AG04450 (cell line): ENCODE measurements at places on chromosomes 11 and 22.

- no peak for DNase-seq
Observed at GRCh38 chr11:66470015-66470414, 3.3 kb downstream of the PELI3 start.

- DNase-seq: no peak
Observed at GRCh38 chr22:29302681-29303465, 3.6 kb upstream of the GAS2L1 start.

DNA sequence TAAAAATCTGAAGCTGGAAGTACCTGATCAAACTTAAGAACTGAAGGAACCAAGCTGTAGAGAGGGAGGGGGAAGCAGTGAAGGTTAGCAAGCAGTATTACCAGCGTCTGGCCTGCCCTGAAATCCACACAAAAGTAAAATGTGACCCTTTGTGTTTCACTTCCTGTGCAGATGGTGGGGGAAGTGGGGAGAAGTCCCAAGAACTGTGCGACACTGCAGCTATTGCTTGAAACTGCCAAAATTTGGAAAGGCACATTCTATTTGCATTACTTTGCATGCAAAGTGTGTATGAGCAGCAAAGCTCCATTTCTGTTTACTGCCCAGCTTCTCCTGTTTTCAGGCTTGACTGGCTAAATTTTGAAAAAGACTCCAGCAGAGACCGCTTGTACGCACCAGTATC lies 72.1 kb upstream of the BMAL1 start:
- DNase-seq: no peak

- no peak for DNase-seq
Observed at GRCh38 chr11:117337076-117337475, 9.4 kb downstream of the CEP164 start.

DNA sequence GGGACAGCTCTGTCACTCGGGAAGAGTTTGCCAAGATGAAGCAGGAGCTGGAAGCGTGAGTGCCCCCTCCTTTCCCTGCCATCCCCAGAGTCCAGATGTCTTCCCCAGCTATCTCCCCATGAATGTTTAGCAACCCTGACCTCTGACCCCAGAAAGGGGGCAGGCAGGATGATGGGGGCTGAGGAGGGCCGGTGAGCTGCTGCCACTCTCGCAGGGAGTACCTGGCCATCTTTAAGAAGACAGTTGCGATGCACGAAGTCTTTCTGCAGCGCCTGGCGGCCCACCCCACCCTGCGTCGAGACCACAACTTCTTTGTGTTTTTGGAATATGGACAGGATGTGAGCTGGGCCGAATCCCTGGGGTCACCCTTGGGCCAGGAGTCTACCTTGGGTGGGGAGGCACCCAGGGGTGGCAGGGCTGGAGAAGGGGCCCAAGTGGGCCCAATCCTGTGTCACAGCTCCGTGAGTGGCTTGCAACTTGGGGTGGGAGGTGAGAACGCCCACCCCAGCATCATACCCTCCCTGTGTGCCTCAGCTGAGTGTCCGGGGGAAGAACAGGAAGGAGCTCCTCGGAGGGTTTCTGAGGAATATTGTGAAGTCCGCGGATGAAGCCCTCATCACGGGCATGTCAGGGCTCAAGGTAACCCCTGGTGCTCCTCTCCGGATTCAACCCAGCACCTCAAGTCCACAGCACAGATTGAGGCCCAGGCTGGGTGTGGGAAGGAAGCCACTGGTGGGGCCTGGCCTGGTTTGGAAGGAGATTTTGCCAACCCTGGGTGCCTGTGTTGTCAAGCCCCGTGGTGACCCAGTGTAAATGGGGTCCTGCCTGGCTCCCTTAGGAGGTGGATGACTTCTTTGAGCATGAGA lies 7.5 kb downstream of the CFL1 start:
- no peak for DNase-seq

DNA sequence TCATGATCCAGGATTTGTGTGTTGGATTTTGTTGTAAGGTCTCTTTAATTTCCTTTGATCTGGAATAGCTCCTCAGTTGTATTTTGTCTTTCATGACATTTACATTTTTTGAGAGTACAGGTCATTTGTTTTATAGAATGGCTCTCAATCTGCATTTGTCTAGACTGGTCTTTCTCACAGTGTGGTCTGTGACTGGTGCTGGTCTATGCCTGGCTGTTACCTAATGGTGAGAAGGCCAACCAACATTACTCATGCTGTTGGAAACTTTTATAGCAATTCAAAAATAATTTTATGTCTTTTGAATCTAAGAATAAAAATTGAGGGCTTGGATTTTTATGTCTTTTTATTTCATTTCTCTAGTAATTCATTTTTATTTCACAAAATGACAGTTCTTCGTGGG lies 3.9 kb upstream of the NCR3LG1 start:
- DNase-seq: no peak

DNA sequence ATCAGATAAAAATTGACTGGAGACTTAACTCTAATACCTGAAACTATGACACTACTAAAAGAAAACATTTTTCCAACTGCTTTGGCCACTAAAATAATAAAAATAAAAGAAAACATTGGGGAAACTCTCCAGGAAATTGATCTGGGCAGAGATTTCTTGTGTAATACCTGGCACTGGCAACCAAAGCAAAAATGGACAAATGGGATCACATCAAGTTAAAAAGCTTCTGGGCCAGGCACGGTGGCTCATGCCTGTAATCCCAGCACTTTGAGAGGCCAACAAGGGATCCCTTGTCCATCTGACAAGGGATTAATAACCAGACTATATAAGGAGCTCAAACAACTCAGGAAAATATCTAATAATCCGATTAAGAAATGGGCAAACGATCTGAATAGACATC lies 64.6 kb upstream of the RAB1B start:
- DNase-seq: no peak

- DNase-seq: no peak
Observed at GRCh38 chr11:16312233-16312765, 44.0 kb downstream of the SOX6 start.

GRCh38 chr11:83656796-83657330 lies 370.7 kb upstream of the CCDC90B start:
- no peak for DNase-seq
